ENCODE measurements at places on chromosomes 5 and 9.

GRCh38 chr9:125142560-125143376 is 560 bp downstream of the SCAI start:
- DNase-seq: no peak

GRCh38 chr5:1243487-1244130 is 18.4 kb downstream of the SLC6A18 start:
- no peak for DNase-seq

DNA sequence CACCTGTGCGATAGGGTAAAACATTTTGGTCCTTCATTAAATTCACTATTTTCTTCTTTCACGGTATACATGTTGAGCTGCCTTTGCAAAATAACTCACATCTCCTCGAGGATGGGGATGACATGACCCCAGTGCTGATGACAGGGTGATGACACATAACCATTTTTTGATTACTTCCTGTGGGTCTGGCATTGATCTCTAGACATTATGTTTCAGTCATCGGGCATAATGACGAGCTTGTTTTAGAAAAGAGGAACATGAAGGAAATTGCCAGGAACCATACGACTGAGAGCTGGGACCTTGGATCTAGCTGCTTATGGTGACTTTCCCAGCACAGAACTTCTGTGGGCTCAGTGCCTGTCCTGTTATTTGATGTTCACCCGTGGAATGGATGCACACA is 25.2 kb downstream of the COL5A1 start:
- DNase-seq: no peak

- no peak for DNase-seq
Measured at GRCh38 chr5:56525113-56525512, 290.2 kb upstream of the MAP3K1 start.

DNA sequence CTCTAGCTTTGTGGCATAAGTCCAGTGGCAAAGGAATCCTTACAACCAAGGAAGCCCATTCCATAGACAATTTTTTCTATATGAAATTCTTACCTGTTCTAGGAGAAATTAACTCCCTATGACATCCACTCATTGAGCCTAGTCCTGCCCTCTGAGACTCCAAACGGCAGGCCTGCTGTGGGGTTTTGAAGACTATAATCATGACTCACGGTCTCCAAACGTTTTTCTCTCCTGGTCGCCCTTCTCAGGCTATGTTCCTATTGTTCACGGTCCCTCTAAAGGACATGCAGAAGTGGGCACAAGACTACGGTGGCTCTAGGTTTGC is 611 bp downstream of the EXOSC3 start:
- DNase-seq: no peak

- DNase-seq: no peak
Measured at GRCh38 chr9:70410368-70410767, 4.1 kb downstream of the KLF9 start.

DNA sequence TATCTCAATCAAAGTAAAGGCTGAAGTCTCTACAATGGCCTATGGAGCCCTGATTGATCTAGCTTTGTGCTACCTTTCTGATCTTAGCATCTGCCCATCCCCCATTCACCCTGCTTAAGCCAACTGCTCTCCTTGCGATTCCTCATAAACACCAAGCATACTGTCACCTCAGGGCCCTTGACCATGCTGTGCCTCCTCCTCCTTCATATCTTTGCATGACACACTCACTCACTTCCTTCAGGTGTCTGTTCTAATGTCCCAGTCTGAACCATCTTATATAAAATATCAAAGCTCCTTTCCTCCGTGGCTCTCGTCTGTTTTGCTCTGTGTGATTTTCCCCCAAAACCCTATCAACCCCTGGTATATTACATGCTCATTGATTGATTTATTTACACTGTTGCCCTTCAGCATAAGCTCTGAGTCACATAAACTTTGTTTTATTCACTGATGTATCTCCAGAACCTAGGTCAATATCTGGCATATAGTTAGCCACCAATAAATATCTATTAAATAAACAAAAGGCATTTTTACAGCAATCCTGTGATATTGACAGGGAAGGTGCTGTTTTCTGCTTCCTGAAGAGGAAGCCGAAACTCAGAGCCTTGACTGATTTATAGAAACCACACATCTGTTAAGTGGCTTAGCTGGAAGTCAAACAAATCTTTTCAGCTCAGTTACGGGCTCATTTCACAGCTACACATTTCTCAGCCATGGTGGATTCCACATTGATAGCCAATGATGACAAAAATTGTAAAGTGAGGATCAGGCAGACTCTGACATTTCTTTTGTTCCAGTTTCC is 103.6 kb downstream of the BOD1 start:
- no peak for DNase-seq

- DNase-seq: no peak
Measured at GRCh38 chr5:13187186-13187585, 757.3 kb downstream of the DNAH5 start.

DNA sequence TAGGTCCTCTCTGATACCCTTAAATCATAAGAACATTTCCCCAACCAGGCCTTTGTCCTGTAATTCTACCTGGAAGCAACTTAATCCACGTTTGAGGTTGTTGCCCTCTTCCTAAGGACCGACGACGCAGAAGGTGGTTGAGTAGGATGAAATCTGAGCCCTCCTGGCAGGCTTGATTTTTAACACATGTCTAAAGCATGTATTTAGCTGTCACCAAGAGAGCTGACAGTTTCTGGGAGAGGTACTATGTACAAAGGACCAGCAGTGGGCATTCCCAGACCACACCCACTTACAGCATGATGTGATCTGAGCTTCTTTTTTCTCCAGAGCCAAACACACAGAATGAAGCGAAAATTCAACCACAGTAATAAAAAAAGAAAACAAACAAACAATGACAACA is 260.9 kb downstream of the SH3GL2 start:
- no peak for DNase-seq

GRCh38 chr9:100505564-100506159 is 32.7 kb downstream of the TMEFF1 start:
- peak; percentile 14 for DNase-seq

GRCh38 chr5:59874675-59875074 is 18.9 kb downstream of the PDE4D start:
- no peak for DNase-seq

GRCh38 chr9:113748135-113748534 is 128.0 kb upstream of the ZNF618 start:
- no peak for DNase-seq

- DNase-seq: no peak
Measured at GRCh38 chr5:14787801-14788579, 83.6 kb downstream of the ANKH start.

GRCh38 chr5:35294976-35295375 is 64.7 kb upstream of the PRLR start:
- DNase-seq: no peak

DNA sequence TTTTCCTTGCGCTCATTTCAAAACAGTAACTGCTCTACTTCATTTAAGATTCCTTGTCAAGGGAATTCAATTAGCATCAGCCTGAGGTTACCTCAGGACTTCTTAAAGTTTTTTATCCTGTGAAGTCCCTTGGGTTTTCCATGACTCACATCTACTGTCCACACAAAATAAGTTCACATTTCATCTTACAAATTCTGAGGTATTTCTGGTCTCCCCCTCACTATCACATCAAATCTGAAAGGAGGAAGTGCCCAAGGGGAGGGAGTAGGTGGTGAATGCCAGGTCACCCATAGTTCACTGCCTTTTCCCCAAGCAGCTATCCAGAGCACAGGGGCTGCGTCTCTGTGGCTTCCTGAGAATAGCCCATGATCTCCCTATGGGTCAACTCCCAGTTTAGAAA is 227.1 kb upstream of the NREP start:
- no peak for DNase-seq

GRCh38 chr9:8172000-8172399 is 372.4 kb upstream of the DMAC1 start:
- no peak for DNase-seq

- peak; percentile 94 for DNase-seq
Measured at GRCh38 chr9:36572515-36573418, at the start of gene MELK. Gene MELK, plus strand, starts transcription at chr9:36572895. Its CDS starts 8,787 bp downstream, at chr9:36581682.

GRCh38 chr5:178784391-178784790 is 53.9 kb upstream of the ZNF354A start:
- DNase-seq: no peak

- DNase-seq: no peak
Measured at GRCh38 chr9:76894198-76894597, 11.7 kb downstream of the PRUNE2 start.

DNA sequence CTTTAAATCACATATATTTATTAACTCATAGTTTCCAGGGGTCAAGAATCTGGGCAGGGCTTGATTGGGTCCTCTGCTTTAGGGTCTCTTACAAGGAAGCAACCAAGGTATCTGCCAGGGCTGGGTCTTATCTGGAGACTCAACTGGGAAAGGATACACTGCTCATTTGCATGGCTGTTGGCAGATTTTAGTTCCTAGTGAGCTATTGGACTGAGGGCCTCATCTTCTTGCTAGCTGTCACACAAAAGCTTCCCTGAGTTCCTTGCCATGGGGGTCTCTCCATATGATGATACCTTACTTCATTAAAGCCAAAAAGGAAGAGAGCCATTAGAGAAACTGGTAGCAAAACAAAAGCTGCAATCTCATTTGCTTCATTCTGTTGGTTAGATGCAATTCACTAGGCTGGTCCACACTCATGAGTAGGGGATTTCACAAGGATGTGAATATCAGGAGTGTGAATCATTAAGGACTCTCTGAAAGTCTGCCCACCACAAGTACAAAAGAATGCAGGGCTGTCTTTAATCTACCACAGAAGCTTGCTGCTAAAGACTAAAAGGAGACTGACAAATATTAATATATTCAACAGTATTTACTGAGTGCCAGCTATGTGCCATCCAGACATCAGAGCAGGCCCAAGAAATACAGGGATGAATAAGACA is 42.0 kb upstream of the TIMD4 start:
- no peak for DNase-seq

GRCh38 chr9:75448955-75449354 is 360.6 kb downstream of the OSTF1 start:
- no peak for DNase-seq

DNA sequence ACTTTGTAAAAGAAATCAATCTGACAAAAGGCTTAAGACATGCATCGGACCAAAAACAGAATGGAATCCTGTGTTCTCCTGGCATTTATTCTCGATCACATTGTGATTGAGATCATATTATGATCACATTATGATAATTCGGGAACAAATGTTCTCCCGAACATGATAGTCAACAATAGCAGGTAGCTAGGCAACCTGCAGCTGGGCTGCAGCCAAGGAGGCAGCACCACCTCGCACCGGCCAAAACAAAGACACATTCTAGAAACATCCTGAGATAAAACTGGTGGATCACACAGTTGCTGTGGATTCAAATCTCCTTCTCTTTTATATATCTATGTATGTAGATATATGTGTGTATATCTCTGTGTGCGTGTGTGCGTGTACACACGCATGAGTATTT is 480.6 kb upstream of the CYLC2 start:
- DNase-seq: no peak

- no peak for DNase-seq
Measured at GRCh38 chr5:96663608-96664007, 1.4 kb downstream of the CAST start.

GRCh38 chr9:113963017-113963620 is 87.0 kb downstream of the ZNF618 start:
- peak; percentile 49 for DNase-seq

- no peak for DNase-seq
Measured at GRCh38 chr9:88776717-88777497, 214.4 kb upstream of the S1PR3 start.

DNA sequence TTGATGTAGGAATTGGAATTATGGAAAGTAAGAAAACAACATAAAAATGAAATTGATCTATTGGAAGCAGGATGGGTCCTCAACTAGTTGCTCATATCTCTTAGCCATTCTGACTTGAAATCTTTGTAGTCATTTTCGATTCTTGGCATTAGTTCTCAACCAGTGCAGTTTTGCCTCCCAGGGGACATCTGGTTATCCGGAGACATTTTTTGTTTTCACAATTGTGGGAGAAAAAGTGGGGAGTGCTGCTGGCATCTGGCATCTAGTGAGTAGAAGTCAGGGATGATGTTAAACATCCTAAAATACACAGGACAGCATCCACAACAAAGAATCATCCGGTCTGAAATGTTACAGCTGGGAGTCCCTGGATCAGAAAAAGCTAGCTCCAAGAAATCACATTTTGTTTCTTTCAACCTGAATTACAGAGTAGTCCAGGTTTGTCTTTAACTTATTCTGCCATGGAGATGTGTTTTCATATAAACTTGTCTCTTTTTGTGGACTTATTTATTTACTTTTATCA is 74.9 kb downstream of the FBXL7 start:
- no peak for DNase-seq

GRCh38 chr5:36723912-36724311 is 117.5 kb downstream of the SLC1A3 start:
- no peak for DNase-seq

- DNase-seq: no peak
Measured at GRCh38 chr5:103867857-103868598, 305.4 kb upstream of the NUDT12 start.

GRCh38 chr5:149089796-149090195 is 26.9 kb upstream of the SH3TC2 start:
- DNase-seq: no peak

- no peak for DNase-seq
Measured at GRCh38 chr5:126031989-126032716, 391.1 kb upstream of the GRAMD2B start.

- no peak for DNase-seq
Measured at GRCh38 chr5:55072666-55073065, 29.8 kb upstream of the GZMA start.
